ENCODE measurements at places on chromosomes 12 and 14.

- DNase-seq = no peak
These were observed 1.4 kb downstream of the RNASE13 start for GRCh38 chr14:21033133-21033698.

DNA sequence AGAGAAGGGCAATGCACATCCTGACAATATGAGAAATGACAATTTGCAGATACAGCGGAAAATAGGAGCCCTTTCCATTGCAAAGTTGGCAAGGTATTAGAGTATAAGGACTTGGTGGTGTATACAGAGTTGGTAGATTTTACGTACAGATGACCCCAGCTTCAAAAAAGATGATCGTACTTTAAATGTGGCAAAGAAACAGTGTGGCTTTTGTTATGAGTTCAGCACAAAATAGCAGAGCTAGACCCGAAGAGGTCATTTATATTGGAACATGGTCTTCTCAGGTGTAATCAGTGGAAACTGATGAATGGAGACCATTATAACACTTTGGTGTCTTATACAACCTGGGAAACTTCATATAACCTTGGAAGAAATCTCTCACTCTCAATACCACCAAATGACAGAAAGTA is 2.3 kb downstream of the CLEC2B start:
- DNase-seq = no peak

- DNase-seq = peak; percentile 31
These were observed 14.5 kb upstream of the CLEC4A start for GRCh38 chr12:8108808-8109398.

GRCh38 chr12:45893240-45893639 is 97.1 kb downstream of the SCAF11 start:
- DNase-seq = no peak
